HuH-7 (cell line): ENCODE measurements at places on chromosomes 2 and 18.

GRCh38 chr18:30988440-30988839, 54.1 kb downstream of the DSC3 start:
- DNase-seq, result no peak

DNA sequence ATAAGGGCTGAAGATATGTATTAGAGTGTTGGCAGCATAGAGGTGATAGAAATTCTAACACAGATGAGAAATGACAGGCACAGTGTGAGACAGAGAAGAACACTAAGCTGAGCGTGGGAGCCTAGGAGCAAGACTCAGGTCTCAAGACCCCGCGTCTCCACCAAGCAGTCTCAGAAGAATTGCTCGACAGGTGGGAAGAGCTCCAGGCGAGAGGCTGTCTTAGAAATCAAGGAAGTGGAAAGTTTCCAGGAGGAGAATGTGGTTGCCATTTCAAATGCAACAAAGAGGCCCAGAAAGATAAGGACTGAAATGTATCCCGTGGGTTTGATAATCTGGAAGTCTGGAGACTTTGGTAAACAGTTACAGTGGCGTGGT, 31.5 kb upstream of the CAB39 start:
- no peak for DNase-seq

DNA sequence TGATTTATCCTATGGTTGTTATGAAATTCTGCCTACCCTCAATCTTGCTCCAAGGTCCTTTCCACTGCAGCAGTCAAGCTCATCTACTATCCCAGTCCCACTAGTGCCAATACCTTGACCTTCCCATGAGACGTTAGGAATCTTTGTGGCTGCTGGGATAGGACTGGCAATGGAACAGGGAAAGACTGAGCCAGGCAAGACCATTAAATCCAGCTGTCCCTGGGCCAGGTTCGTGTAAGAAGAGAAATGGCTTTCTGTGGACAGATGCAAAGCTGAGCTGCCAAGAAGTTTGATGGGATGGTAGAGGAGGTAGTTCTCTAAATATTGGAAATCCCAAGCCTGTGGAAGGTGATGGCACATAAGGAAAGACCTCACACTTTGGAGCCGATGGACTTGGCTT, 50.1 kb upstream of the TMEM17 start:
- no peak for DNase-seq

DNA sequence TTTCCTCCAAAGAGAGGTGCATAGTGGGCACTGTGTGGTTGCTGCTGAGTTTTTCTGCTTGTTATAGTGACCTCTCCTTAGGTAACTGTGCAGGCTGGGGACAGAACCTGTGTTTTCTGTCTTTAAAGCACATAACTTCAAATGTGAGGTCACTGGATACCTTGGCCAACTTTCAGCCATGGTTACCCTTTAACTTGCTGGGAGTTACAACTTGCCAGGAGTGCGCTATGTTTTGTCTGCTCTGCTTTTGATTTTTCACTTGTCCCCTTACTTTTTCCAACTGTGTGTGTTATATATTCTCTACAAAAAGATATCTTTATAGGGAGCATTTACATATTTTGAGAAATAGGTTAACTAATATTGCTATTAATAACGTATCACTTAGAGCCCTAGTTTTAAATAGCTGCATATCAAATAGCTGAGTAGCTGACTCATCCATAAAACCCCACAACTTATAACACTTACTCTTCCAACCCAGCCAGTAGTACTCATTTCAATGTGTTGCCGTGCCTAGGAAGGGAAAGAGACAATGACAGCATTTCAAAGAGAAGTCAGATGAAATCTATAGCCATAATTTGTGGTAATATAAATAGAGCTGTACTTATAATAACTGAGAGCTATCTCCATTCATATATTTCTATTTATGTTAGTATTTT, 51.6 kb downstream of the DPP4 start:
- DNase-seq, result no peak
